ENCODE measurements at places on chromosomes 7 and 10.

DNA sequence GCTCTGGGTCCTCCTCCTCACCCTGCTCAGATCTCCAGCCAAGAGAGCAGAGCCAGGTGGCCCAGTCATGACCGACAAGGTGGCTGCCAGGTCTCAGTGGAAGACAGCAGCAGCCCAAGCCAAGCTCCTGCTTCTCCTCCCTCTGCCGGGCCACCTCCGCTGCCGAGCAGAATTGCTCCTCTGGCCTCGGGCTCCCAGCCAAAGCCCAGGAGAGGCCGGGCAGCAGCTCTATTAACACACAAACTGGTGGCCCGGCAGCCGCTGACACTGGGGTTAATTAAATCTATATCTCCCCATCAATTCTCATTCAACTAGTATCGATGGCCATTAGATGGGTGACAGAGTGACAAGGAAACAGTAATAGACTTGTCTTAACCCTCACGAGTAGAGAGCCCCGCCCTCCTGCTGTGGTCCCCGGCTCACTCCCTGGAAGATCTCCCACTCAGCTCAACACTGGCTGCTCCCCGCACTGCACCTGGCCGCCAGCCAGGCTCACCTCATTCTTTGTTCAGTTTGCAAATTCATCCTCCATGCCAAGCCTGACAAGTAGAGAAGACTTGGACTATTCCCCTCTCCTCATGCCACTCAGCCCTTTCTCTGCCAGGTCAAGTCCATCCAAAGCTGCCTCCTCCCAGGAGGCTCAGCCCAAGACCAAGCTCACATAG lies 74.1 kb upstream of the UNC5B start:
- no peak for DNase-seq

DNA sequence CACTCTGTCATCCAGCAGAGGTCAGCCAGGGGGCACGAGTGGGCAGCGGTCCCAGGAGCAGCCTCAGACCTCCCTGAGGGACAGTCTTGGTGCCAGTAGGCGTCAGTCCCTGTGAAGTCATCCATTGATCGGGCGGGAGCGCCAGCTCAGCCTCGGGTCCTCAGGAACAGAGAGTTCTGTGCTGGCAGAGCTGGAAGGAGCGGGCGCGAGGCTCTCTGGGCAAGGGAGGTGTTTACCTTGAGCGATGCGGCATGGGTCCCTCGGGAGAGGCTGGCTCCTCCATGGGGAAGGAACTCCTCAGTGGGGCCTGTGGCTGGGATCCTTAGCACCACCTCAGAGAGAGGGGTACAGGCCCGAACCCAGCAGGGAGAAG lies 101.1 kb upstream of the PPIF start:
- no peak for DNase-seq

DNA sequence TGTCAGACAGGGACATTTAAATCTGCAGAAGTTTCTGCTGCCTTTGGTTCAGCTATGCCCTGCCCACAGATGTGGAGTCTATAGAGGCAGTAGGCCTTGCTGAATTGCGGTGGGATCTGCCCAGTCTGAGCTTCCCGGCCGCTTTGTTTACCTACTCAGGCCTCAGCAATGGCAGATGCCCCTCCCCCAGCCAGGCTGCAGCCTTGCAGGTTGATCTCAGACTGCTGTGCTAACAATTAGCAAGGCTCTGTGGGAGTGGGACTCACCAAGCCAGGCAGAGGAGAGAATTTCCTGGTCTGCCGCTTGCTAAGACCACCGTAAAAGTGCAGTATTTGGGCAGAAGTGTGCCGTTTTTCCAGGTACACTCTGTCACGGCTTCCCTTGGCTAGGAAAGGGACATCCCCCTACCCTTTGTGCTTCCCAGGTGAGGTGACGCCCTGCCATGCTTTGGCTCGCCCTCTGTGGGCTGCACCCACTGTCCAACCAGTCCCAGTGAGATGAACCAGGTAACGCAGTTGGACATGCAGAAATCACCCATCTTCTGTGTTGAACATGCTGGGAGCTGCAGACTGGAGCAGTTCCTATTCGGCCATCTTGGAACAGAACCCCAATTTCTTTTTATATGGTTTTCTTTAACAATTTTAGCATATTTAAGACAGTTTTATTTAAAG lies 28.4 kb upstream of the VWDE start:
- no peak for DNase-seq

- DNase-seq = no peak
Observed at GRCh38 chr10:43128958-43129706, 9.1 kb upstream of the CSGALNACT2 start.

DNA sequence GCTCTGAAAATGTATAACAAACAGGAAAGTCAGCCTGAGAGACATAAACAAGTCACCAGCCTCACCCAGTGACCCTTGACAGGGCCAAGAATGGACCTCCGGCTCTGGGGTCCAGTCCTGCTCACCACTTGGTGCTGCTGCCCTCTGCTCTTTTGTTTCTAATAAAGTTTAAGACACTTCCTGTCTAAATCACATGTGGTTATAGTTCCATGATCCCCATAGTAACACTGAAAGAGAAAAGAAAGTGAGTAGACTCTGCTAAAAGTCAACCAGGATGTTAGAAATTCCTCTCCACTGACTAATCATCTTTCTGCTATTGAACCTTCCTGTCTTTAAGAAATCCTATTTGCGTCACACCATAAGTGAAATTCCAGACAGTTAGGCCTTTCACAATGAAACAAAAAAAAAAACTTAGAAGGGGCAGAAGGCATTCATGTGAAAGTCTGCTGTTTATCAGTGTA lies 179.2 kb upstream of the BET1 start:
- no peak for DNase-seq

GRCh38 chr10:29199339-29199738 lies 89.5 kb upstream of the LYZL1 start:
- no peak for DNase-seq

GRCh38 chr7:24133691-24134090 lies 150.3 kb upstream of the NPY start:
- no peak for DNase-seq

GRCh38 chr7:30433082-30433481 lies 45.5 kb downstream of the NOD1 start:
- no peak for DNase-seq

DNA sequence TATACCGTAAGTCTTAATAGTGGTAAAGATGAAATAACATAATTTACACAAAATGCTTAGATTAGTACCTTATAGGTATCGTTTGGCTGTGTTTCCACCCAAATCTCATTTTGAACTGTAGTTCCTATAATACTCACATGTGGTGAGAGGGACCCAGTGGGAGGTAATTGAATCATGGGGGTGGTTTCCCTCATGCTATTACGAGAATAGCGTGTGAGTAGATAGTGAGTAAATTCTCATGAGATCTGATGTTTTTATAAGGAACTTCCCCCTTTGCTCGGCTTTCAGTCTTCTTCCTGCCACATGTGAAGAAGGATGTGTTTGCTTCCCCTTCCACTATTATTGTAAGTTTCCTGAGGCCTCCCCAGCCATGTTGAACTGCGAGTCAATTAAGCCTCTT lies 426.3 kb upstream of the POT1 start:
- no peak for DNase-seq

DNA sequence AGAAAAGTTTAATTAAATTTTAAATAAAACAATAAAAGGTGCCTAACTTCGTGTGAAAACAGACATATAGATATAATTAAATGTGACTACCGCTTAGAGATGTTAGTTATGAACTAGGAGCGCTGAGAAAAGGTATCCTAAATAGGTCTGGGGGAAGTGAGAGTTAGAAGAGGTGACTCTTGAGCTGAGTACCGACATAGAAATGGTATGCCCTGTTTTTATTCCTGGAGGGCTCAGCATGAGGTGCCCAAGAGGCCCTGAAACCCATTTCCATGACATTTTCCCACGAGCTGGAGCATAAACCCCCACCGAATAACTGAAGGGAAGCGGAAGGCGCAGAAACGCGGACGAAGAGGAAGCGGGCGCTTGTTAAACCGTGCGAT lies 433 bp upstream of the STARD3NL start:
- DNase-seq = no peak

DNA sequence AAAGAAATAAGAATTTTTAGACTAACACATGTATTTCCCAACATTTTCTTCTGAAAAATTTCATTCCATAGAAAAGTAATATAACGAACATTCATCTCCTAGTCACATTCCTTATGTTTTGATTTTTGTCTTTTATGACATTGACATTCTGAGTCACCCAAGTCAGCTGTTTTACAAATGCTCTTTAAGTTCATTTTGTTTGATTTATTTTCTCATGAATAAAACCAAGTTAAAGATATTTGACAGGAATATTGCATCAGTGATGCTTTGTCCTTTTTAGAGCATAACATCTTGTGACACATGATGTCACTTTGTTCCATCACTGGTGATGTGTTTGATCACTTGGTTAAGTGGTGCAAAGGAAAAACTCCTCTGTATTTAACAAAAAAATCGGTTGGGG lies 48.4 kb downstream of the HGF start:
- DNase-seq = no peak

DNA sequence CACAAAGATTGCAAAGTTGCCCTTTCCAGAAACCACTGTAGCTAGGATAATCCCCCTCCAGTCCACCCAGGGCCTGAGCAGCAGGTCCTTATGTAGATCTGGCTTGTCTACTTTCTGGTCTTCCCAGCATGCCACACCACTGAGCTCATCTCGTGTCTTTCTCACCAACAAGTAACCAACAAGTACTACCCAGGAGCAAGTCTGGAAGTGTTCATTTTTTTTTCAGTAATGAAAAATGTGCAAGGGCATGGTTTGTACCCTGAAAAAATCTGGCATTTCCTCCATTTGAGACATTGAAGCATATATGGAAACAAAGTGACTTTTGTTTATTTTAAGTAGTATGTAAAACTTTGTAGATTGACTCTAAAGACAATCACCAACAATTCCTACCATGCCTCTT lies 120.8 kb downstream of the INHBA start:
- no peak for DNase-seq

GRCh38 chr7:142711746-142712616 lies 37.3 kb upstream of the PRSS1 start:
- no peak for DNase-seq

GRCh38 chr10:8049045-8049864 lies 5.2 kb upstream of the GATA3 start:
- DNase-seq = no peak

- DNase-seq = peak; percentile 44
Observed at GRCh38 chr7:44103923-44104859, at the start of gene AEBP1. AEBP1 (plus strand) TSS chr7:44104345; CDS start chr7:44104666, 321 bp downstream.

- DNase-seq = peak; percentile 61
Observed at GRCh38 chr10:72320676-72321247, 34.0 kb downstream of the DNAJB12 start.

DNA sequence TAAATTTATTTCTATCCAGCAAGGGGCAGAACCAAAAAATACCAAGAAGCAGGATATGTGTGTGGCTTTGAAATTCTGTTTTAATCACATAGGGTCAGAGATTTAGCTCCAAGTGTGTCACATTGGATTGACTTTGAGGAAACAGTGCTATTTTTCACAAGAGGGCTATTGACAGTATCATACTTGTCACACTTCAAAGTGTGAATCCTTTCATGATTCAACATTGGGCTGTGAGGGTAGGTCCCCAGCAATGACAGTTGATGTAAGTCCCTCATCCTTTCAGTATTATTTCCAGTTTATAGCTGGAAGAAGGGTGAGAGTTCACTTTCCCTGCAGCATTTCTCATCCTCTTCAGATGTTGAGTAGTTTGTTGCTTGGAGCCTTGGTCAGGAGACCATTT lies 7.4 kb downstream of the CCNY start:
- no peak for DNase-seq

GRCh38 chr7:43520201-43520600 lies 62.7 kb upstream of the STK17A start:
- DNase-seq = no peak

- no peak for DNase-seq
Observed at GRCh38 chr10:77249901-77250459, 387.6 kb downstream of the KCNMA1 start.

DNA sequence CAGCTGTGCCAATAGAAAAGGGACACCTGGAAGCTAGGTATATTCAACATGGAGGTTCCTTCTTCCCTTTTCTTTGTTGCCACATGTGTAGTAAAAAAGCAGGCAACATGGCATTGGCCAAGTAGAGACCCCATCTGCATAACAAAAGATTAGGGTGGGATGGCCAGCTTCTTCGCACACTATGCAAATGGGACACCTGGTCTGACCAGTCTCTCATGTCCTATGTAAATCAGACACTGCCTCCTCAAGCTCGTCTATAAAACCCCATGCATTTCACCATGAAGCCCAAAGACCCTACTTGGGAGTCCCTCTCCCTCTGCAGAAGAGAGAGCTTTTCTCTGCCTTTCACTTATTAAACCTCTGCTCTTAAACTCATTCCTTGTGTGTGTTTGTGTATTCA lies 53.9 kb downstream of the MYL10 start:
- DNase-seq = no peak

DNA sequence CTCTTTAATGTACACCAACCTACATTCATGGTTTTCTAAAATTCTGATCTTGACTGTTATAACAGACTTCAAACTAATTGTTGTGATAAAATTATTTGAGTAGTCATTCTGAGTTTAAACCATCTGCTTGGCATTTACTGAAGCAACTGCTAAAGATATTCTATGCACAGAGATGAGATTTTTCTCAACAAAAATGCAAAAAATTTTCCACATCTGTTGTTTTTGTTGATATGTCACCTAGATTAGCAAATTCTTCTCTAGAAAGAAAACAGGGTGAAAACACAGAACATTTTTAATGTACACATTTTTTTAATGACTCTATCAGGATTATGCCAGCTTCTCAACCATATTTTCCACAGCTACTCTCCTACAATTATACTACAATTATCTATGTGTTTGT lies 42.7 kb downstream of the ARHGAP12 start:
- DNase-seq = no peak

GRCh38 chr7:99195867-99196266 lies 12.0 kb downstream of the KPNA7 start:
- DNase-seq = no peak

GRCh38 chr7:5622746-5623145 lies 158.7 kb downstream of the RNF216 start:
- DNase-seq = no peak

- DNase-seq = no peak
Observed at GRCh38 chr7:129169171-129169671, 19.2 kb upstream of the SMO start.

DNA sequence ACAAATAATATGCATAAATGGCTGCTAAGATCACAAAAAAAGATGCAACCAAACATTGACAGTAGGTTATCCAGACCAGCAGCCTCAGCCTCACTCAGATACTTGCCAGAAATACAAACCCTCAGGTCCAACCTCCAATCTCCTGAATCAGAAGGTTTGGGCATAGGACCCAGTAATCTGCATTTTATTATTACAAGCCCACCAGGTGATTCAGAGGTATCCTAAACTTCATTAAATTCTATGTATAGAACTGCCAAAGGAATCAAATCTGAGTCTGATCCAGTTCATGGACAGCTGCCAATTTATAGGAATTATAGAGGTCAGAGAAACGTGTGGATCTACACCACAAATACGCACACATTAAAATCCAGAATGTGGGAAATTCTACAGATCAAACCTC lies 41.3 kb downstream of the ZNF438 start:
- DNase-seq = no peak

All from stimulated activated CD4-positive, alpha-beta T cell treated with anti-CD3 and anti-CD28 coated beads, Interleukin-2, amount 100 ng/mL, for 4 hours (primary cell).